Activated CD8-positive, alpha-beta memory T cell treated with anti-CD3 and anti-CD28 coated beads for 4 hours (primary cell): ENCODE measurements at places on chromosomes 16 and 17.

DNA sequence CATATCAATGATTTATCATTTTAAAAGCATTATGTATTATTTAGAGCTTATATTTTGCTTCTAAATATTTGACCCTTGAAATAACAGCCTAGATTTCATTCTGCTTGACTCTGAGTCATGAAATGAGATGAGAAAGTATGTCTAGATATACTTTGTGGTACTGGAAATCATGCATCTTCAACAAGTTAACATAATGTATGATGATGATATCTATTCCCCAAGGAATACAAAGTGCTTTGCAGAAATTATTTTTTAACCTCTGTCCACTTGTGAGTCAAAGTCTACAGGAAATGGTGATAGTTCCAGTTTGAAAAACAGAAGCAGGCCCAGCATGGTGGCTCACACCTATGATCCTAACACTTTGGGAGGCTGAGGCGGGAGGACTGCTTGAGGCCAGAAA is 36.1 kb downstream of the GOSR1 start:
- no peak for DNase-seq

- DNase-seq = no peak
Observed at GRCh38 chr16:80189476-80190175, 351.2 kb upstream of the DYNLRB2 start.

DNA sequence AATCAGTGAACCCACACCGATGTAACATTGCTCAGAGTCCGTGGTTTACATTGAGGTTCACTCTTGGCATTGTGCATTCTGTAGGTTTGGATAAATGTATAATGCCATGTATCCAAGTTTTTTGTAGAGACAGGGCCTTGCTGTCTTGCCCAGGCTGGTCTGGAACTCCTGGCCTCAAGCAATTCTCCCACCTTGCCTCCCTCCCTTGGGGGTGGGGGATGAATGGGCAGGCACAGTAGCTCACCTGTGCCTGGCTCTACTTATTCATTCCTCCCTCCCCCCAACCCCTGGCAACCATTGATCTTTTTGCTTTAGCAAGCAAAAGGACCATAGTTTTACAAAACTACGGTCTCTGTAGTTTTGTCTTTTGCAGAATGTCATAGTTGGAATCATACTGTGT is 181.4 kb downstream of the SPECC1 start:
- DNase-seq = no peak

GRCh38 chr16:57532266-57532625 is 4.1 kb downstream of the CCDC102A start:
- no peak for DNase-seq

DNA sequence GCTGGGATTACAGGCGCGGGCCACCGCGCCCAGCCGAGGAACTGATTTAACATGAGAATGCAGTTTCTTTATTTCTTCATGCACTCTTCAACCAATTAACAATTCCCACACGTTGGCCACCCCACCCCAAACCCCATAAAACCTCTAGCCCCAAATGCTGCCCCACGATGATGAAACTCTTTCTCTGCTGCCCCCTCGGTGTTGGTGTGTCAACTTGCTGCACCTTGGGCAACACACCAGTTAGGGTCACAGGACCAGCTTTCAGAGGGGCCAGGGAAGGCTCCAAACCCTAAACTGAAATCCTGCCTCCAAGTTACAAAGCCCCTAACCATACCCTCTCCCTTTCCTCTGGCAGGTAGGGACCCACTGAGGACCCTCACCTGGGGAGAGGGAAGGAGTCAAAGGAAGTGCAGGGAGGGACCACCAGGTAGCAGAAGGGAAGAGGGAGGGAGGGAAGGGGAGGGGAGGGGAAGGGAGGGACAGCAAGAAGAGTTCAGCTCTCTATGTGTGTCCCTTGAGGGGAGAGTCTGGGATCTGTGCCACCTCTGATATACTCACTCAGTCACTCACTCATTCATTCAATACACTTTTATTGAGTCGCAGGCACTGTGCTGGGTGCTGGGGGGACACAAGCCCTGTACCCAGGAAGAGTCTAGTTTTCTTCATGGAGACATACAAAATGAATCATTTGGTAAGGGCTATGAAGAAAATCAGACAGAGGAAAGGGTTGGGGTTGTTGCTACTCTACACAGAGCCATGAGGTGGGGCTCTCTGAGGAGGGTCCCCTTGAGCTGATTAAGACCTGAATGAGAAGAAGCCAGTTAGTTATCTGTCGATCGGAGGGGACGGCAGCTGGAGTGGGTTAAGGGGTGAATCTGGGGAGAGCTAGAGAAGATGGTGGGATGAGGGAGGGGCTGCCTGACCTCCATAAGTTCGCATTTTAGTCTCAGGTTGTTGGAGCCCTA is 3.9 kb downstream of the PLXDC1 start:
- DNase-seq = no peak

GRCh38 chr17:76772842-76773525 is 35.1 kb downstream of the MFSD11 start:
- DNase-seq = peak; percentile 20

DNA sequence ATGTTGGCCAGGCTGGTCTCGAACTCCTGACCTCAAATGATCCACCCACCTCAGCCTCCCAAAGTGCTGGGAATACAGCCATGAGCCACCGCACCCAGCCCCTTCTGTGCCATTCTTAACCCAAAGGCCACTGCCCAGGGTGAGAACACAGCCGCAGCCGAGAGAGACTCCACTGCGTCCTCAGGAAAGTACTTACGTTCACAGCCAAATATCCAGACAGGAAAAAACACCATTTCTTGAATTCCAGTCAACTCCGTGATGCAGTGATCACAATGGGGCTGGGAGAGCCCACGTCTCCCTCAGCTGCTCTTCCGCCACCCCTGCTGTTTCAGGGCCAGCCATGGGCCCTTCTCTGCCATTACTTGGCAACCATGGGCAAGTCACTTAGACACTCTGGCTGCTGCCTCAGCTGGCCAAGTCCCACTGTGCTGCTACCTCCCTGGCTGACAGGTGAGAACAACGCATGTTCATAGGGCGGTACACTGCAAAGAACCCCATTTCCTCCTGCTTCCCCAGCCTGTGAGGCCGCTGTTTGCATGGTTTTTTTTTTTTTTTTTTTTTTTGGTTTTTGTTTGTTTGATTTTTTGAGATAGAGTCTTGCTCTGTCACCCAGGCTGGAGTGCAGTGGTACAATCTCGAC is 4.3 kb downstream of the CDIP1 start:
- DNase-seq = no peak

GRCh38 chr16:88508868-88509748 is 56.0 kb downstream of the ZFPM1 start:
- no peak for DNase-seq

DNA sequence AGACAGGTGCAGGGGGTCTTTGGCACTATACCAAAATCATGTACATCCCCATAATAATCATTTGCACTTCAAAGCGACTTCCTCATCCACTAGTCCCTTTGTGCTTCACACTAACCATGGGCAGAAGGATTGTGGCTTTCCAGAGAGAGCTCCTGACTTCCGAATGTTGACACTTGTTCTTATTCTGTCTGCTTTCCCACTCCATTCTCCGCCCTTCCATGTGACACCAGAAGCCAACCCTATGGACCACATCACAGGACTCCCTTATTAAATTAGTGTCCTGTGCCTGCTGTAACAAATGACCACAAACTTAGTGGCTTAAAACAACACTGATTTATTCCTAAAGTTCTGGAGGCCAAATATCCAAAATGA is 91.6 kb downstream of the CMC2 start:
- DNase-seq = no peak

GRCh38 chr16:89006036-89006752 is 29.2 kb upstream of the CBFA2T3 start:
- no peak for DNase-seq

GRCh38 chr17:13885953-13886889 is 183.1 kb upstream of the COX10 start:
- DNase-seq = no peak

GRCh38 chr16:86874141-86874540 is 295.8 kb downstream of the FOXL1 start:
- no peak for DNase-seq

DNA sequence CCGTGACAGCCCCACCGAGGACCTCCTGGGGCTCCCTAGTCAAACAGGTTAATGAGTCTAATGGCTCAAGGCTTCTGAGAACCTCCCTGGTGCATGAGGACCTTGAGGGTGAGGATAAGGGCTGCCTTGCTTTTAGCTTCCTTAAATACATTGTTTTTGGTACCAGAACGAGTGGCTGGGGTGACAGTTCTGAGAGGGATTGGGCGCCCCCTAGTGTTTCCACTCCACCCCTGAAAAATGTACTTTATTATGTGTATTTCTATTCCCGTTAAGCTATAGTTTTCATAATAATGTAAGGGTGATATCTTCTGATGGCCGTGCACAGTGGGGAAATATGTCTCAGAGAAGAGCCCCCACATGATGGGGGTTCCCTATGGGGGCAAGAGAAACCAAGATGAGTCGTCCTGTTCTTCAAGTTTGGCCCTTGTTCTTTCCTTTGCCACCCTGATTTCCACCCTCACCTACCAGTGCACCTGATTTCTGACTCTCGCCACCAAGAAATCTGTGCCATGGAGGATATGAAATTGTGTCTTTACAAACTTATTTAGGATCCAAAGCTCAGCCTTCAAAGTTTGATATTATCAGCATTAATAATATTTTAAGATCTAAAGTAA is 14.5 kb upstream of the VWA3A start:
- DNase-seq = peak; percentile 42

DNA sequence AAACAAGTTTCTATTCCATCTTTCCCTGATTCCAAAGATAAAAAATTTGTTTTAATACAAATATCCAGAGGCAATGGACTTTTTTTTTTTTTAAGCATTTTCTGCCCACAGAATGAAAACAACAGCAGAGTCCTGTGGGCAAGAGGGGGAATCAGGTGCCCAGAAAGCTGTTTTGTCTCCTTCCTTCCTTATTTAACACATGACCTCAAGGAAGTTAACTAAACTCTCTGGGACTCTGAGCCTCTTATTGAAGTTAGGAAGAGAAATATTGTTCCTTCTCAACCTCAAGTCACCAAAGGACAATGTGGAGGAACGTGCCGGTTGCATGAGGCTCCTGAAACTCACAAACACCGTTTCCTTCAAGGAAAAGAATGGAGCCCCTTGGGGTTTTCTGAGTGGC is 34.9 kb downstream of the LITAF start:
- no peak for DNase-seq

DNA sequence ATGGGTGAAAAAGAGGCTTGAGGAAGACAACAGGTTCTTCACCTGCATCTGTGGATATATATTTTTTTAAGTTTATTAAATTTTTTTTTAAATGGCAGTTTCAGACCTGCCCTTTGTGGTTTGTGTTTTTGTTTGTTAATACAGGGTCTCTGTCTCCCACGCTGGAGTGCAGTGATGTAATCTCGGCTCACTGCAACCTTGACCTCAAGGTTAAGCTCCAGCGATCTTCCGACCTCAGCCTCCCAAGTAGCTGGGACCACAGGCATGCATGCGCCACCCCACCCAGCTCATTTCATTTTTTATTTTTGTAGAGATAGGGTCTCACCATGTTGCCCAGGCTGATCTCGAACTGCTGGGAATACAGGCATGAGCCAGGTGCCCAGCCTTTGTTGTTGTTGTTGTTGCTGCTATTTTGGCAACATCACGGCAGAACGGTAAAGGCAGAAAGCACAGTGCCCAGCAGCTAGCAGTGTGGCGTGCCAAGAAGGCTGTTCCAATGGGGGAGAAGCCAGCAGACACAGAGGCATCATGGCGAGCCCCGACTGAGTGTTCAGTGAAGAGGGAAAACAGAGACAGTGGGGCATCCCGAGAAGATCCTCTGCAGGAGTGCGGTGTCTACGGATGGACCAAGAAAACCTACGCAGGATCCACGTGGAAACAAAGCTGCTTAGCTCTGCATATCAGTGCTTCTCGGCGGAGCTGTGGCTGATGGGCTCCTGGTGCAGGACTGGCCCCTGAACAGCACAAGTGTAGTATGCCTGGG is 19.6 kb downstream of the TMC6 start:
- DNase-seq = no peak

DNA sequence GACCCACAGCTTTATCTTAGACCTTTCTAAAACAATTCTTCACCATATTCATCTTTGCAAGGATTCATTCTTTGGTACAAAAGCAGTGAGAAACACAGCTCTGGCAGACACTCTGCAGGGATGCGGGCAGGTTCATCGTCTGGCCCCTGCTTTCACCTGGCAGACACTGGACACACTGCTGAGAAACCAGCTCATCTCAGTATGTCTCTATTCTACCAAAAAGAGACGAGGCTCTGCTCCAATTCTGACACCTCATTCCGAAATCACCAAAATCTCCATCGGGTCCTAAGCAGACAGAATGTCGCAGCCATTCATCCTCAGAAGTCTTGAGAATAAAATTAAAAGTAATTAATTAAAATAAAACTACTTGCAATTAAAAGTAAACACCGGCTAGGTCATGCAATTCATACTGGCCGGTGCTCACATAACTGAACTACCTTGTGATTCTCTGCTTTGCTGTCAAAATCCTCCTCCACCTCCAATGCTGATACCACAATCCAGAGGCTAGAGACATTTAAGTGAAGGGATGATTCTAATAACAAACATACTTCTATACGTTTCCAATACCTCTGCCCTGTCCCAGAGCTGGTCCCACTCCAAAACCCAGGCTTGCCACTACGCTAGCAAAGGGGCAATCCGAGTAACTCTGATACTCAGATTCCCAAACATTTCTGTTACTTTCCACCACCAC is 1.3 kb downstream of the RNF157 start:
- DNase-seq = no peak

DNA sequence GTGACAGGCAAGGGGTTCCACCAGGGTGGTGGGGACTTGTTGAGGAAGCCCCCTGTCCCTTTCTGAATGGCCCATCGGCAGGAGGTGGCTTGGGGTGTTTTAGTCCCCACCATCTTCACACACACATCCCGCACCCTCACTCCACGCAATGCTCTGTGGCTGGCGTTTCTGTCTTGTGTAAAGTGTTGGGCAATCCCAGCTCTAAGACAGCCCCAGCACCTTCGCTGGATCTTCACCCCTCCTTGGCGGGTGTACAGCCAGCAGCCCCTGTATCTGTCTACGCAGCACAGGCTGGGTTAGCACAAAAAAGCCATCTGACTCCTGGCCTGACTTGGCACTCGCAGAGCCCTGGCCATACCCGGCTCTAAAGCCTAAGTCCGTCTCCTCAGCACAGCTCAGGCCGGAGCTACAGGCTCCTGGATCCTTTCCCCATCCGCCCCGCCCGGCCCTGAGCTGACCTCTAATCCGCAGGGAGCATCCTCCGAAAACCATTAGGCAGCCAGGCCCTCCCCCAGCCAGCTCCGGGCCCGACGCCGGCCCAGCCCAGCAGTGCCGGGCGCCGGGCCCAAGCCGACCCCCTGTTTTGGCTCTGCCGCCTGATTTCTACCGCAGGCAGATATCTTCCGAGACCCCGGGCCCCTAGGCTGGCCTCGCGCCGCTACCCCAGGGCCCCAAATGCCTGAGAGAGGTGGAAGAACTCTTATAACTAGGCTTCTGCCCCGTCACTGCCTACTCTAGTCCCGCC is 42.4 kb upstream of the TAC4 start:
- DNase-seq = no peak

DNA sequence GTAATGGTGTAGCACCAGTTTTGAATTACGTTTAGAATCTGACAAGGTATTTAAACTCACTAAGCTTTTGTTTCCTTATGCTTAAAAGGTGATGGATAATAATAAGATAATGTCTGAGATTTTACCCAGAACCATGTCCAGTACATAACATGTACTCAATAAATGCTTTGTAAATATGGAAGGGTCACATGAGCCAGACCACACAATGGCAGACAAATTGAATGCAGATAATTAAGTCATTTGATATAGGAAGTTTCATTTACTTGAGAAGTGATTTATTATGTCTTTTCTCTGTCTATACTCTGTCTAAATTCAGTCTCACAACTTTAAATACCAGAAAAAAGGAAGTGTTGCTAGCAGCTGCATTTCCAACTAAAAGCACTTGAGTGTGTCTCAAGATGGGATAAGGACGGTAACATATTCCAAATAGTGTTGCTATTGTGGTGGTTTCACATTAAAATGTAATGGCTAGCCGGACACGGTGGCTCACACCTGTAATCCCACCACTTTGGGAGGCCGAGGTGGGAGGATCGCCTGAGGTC is 52.5 kb upstream of the DHX40 start:
- DNase-seq = no peak
